ENCODE measurements at places on chromosomes 6 and 20. TPM values are rescaled to one million over a fixed set of nuclear protein-coding genes. Genes with fewer than 3 reads are reported as not detected.

DNA sequence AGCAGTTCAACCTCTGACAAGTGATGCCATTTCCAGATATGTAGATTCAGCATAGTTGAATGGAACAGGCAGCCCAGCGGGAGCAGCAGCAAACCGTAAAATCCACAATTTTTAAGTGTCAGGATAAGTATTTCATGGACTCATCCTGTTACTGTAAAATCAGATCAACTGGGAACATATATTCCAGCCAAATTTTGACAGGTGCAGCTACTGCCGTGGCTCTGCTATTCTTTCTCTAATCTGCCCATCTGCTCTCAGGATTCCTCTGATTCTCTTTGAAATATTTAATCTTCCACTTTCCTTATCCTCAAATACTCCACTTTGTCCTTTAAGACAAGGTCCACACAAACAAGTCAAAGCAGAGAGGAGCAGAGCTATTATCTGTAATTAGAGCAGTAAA, 245.4 kb upstream of the ASCC3 start:
- DNase-seq = no peak

- no peak for DNase-seq
These were observed 225.7 kb downstream of the HAO1 start for GRCh38 chr20:7714549-7714948.

- DNase-seq = no peak
These were observed 117.9 kb upstream of the THBS2 start for GRCh38 chr6:169371344-169372127.

DNA sequence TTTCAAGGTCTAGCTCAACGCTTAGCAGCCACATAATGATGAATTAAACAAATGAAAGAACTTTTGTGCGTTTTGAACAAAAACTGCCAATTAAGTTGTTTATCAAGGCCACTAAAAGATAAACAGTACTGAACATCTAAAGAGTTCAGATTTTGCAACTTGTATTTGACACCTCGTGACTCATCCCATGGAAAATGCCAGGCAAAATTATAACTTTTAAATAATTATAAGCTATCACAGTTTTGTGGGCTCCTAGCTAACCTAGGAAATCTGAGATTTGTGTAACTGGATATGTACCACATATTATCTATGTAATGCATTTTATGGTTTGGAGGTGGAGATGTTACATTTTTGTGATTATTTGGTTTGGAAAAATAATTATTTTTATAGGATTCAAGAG, 9.6 kb upstream of the BAG2 start:
- no peak for DNase-seq

- no peak for DNase-seq
These were observed 884 bp downstream of the SLC2A10 start for GRCh38 chr20:46710153-46710913.

GRCh38 chr6:26594730-26595632, 1.8 kb upstream of the ABT1 start:
- no peak for DNase-seq

DNA sequence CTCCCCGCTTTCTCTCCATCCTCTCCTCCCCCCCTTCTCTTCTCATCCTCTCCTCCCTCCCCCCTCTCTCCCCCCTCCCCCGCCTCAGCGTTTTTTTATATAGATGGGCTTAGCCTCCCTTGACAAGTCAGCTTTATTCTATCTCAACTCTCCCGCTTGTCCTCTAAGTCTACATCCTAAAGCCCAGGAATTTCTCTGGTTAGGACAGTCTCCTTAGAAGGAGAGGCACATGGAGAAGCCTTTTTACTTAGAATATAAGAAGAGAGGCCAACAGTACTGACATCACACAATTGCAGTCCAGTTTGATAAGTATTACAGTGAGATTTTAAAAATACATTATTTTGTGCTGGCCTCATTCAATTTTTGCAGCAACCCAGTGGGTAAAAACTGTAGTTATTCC, 83.5 kb downstream of the LYRM2 start:
- no peak for DNase-seq

DNA sequence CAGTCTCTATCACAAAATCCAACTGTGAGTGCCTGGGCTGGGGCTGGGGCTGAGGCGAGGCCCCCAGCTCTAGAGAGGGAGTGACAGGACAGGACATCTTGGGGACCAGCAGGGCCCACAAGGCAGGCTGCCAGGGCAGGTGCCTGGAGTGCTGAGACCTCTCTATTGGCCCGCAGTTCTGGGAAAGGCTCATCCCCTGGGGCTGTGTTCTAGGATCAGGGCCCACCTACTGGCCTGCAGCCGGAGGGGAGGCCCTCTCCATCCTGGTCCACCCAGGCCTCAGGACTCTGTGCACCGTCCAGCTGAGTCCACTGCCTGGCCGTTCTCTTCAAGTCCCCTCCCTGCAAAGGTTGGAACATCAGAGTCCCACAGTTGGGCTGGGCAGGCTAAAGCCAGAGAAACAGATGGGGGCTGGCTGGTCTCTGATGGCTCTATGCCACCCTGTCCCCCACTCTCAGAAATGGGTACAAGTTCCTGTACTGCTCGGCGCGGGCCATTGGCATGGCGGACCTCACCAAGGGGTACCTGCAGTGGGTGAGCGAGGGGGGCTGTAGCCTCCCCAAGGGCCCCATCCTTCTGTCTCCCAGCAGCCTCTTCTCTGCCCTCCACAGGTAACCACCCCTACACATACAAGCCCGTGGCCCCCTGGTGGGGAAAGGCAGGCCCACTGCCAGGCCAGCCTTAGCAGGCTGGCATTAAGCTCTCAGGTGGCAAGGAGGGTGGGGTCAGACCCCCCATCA, 9.0 kb downstream of the EMILIN3 start:
- no peak for DNase-seq

DNA sequence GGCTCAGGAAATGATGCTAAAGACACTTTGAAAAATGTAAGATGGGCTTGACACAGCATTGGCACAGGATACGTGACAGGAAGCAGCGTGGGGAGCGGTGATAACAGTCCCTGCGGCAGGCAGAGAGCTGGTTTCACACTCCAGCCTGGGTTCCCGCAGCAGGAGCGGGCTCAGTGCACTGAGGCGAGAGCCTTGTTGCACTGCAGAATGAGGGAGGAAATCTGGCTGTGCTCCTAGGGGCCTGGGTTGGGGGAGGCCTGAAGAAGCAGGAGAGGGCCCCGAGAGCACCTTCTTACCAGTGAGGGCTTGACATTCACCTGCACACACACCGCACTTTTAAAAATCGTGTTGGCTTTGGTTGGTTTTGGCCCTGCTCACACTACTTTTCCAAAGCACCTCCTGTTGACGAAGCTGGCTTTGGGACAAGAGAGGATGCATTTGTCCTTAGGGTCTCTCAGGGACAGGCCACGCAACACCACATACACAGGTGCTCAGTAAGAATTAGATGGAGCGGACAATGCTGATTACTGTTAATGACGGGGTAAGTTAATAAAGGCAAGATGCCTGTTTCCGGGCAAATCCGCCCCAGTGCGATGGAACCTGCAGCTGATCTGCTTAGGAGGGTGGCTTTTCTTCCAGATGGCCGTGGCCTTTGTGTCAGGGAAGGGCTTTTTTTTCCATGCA, 49.4 kb upstream of the ARMC2 start:
- peak; percentile 64 for DNase-seq

- no peak for DNase-seq
These were observed 180.9 kb downstream of the ARID1B start for GRCh38 chr6:156957931-156958547.

DNA sequence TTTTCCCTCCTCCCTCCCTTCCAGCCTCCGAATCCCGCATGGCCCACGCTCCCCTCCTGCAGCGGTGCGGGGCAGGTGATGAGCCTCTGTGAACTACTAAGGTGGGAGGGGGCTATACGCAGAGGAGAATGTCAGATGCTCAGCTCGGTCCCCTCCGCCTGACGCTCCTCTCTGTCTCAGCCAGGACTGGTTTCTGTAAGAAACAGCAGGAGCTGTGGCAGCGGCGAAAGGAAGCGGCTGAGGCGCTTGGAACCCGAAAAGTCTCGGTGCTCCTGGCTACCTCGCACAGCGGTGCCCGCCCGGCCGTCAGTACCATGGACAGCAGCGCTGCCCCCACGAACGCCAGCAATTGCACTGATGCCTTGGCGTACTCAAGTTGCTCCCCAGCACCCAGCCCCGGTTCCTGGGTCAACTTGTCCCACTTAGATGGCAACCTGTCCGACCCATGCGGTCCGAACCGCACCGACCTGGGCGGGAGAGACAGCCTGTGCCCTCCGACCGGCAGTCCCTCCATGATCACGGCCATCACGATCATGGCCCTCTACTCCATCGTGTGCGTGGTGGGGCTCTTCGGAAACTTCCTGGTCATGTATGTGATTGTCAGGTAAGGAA, at the start of gene OPRM1:
TSS of gene OPRM1 (plus strand) at position 10 of the 612 bp plus-strand sequence. CDS start at position 315, 305 bp downstream.
- peak; percentile 89 for DNase-seq

DNA sequence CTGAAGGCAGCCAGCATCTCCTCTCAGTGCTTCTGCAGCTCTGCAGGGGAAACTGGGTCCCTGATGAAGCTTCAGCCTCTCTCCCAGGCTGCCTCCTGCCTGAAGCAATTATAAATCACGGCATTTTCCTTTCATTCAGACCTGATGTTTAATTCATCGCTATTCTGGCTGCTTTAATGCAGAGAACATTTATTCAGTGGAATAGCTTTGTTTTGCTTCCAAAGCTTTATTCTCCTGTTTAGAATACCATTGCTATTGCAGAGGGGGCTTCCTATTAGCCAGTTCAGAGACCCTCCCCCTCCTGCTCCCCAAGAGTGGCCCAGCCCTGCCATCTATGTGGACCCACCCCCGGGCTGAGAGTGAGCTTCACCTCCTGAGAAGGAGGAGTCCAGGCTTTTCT, 255.6 kb downstream of the LRFN2 start:
- no peak for DNase-seq

DNA sequence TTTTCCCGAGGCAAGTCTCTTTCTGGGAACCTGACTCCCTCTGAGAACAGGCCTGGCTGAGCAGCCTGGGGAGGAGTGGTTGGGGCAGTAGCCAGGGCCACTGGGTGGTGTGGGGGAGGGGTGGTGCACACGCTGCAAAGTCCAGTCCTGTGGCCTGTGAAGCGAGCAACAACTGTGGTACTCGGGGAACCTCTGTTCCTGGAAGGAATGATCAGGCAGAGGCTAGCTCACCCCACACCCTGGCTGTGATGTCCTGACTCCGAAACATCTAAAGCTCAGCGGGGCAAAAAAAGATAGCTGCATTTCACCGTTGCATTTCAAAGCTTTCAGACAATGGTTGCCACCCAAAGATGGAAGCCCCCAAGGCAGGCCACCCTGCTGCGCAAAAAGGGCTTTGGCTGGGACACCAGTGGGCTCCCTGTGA, 25.5 kb downstream of the PCK1 start:
- no peak for DNase-seq

GRCh38 chr6:89596056-89596455, 42.5 kb downstream of the LYRM2 start:
- no peak for DNase-seq

- DNase-seq = no peak
These were observed 222.2 kb downstream of the UST start for GRCh38 chr6:148968771-148969602.

DNA sequence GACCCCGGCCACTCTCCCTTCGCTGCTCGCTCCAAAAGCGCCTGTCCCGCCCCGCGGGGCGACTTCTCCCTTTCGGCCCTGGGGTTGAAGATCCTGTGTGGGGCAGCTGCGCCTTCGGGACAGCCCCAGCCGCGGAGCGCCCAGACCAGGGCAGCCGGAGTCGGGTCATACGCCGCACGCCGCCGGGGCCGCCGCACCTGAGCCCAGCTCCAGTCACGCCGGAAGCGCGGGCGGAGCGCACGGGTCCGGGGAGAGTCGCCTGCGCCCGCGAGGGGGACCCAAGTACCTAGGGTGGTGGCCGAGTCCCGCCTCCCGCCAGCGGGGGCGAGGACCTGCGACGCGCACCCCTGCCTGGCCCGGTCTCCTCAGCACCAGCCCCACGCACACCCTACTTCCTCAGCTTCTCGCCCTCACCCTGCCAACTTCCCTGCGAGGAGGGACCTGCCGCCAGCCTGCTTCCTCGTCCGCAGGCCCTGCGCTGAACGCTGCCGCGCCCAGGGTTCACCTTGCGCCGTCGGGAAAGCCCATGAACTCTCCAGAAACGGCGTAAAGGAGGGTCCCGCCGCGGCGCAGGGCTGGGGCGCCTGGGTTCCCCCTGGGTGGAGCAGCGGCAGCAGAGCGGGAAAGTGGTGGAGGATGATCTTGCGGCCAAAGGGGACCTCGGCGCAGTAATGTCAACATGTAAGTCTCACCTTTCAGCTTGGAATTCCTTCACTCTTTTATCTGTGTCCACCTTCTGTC, at the start of gene ADGRG6:
TSS of gene ADGRG6 (plus strand) at position 357 of the 741 bp plus-strand sequence. CDS start at position 680, 323 bp downstream.
- DNase-seq = peak; percentile 28

DNA sequence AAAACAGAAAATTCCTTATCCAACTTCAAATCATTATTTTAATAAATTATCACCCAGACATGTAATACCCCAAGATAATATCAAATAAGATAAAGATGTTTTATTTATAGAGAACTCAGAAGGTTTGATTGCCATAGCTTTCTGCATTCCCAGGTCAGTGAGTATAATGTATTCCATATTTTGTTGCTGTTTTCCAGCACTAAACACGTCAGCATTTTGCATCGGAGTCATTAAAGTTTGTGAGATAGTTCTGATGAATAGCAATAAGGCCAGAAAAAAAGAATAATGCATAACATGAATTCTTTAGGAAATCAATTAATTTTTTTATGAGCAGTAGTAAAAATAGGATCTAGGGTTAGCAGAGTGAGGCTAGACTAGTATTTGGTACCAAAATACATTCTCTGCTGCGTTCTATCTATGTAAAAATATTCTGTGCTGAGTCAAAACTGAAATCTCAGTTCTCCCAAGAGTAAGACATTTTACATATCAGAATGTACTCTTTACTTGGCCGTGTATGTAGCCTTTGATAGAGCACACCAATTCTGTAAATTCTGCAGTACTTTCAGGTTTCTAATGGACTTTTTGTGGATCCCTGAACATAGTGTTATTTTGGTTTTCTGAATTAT, 269.9 kb upstream of the AGPAT4 start:
- DNase-seq = no peak

- peak; percentile 32 for DNase-seq
These were observed 11.5 kb downstream of the SRXN1 start for GRCh38 chr20:641516-641875.

Gene ULBP2
- total RNA-seq = 9.9 TPM

Gene MPIG6B
- total RNA-seq = not detected

Gene GPX5
- total RNA-seq = not detected

Gene TMEM170B
- total RNA-seq = 5.0 TPM

Gene WFDC8
- not detected for total RNA-seq

Gene OVOL2
- not detected for total RNA-seq

Gene ZNF831
- total RNA-seq = 0.56 TPM

Gene FAM210B
- 20.1 TPM for total RNA-seq

Gene C6orf132
- 0.87 TPM for total RNA-seq

Gene HSPA1L
- total RNA-seq = 0.82 TPM

Measured in endothelial cell (in vitro differentiated cells).